ENCODE measurements at places on chromosomes 11 and 22.

DNA sequence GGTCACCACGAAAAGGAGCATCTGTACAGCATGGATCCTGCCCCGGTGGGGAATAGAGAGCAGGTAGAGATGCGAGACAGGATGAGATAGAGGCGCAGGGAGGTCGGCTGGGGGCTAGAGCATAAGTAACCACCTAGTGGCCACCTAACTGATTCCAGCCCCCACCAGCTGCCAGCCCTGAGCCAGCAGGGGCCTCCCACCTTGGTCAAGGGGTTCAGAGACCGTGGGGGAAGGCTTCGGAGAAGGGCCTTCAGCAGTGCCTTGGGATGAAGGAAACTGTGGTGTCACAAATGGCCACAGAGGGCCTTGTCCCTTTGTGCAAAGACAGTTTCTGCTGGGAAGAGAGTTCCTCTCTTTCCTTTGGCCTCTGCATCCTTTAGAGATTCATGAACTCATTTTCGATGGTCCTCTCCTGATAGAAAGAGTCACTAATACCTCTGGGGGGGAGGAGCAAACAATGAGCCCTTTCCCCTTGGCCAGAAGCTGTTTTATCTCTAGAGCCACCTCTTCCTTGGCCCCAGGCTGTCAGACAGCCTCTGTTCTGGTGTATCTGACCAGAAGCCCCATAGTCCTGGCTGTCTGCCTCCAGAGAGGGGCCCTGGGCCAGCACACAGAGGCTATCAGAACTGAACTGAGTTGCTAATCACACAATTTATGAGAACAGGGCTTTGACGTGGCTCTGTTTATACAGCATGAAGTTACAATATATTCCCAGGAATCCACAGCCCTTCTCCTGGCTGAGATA lies 146.0 kb downstream of the PARVA start:
- DNase-seq = no peak

DNA sequence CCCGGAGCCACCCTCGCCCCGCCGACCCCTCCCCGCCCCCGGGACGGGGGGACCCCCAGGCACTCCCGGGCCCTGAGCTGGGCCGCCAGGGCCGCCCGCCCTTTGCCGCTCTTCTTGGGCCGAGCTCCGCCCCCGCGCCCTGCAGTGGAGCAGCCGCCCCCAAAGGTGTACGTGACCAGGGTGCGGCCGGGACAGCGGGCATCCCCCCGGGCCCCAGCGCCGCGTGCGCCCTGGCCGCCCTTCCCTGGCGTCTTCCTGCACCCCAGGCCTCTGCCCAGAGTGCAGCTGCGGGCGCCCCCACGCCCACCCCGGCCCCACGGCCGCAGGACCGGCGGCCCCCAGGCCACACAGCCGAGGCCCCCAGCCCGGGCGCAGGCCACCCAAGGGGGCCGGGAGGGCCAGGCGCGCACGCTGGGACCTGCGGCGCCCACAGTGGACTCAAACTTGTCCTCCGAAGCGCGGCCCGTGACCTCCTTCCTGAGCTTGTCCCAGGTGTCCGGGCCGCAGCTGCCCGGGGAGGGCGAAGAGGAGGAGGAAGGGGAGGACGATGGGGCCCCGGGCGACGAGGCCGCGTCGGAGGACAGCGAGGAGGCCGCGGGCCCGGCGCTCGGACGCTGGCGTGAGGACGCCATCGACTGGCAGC lies 7.4 kb downstream of the B4GALNT4 start:
- DNase-seq = no peak

DNA sequence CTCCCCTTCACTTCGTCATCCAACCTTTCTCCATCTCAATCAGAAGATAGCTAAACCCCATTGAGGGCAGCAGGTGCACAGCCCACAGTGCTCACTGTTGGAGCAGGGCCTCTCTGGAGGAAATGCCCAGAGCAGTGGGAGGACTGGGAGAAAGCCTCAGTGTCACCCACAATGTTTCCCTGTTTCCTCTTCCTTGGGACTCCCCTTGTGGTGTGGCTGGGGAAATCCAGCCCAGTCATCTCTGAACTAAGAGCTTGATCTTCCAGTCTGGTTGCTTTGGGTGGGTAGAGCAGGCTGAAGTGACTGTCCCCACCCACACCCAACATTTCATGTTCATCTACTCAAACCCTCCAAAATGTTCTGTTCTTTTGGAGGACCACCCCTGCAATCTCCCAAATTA lies 29.8 kb upstream of the EED start:
- no peak for DNase-seq

GRCh38 chr11:74755395-74755995 lies 6.8 kb downstream of the RNF169 start:
- no peak for DNase-seq

DNA sequence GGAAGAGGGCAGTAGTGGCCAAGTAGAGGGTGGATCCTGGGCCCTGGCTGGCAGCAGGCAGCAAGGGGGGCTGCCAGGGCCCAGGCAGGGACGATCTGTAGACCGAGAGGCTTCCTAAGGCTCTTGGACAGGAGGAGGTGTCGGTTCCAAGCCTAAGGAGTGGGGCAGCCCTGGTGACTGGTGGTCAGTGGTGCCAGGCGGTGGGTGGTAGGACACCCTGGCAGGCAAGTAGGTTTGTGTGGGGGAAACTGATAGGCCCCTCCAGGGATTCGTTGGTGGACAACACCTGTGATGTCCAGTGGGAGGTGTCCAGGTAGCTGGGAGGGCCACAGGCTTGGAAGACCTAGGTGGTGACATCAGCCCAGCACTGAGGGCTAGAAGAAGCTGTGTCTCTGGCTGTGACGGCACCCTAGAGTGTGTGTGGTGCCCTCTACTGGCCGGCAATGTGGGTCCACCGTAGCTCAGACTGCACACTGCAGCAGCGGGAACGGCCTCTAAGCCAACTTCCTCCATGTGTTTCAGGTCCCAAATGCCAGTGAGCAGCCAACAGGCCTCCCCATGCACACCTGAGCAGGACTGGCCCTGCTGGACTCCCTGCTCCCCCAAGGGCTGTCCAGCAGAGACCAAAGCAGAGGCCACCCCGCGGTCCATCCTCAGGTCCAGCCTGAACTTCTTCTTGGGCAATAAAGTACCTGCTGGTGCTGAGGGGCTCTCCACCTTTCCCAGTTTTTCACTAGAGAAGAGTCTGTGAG lies 9.4 kb upstream of the SAMM50 start:
- DNase-seq = no peak

GRCh38 chr11:113385749-113386148 lies 1.8 kb upstream of the ANKK1 start:
- no peak for DNase-seq

- DNase-seq = no peak
Measured at GRCh38 chr22:44659140-44659539, 42.9 kb upstream of the PRR5 start.

DNA sequence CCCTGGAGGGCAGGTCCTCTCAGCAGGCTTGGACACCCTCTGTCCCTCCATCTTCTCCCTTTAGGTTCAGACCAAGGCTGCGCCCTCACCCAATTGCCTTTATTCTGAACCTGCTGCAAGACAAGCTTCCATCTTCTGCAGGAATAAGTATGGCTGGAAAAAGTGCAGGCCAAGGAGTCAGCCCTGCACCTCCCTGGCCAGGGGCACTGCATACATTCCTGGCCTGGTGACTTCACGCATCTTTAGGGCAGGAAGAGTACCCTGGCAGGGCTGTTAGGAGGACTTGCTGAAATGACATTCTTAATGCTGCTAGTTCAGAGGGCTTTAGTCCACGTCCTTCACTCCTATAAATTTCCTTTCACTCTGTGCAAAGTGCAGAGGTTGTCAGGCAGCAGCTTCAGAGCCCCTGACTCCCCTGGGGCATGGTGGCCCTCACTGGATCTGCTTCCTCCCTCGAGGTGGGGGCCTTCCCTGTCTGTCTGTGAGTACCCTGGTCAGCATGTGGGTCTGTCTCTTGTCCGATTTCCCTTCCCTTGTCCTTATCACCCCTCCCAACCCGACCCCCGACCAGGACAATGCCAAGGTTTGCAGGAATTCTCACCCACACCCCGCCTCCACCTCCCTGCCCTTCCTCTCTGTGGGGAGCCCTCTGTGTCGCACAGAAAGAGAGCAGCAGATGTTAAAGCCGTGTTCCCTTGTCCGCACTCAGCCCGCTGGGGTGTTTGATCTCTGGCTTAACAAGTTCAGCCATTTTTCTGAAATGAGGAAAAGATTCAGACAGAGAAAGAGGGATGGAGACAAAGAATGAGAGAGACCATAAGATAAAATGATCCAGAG lies 124.5 kb upstream of the SYT13 start:
- no peak for DNase-seq

DNA sequence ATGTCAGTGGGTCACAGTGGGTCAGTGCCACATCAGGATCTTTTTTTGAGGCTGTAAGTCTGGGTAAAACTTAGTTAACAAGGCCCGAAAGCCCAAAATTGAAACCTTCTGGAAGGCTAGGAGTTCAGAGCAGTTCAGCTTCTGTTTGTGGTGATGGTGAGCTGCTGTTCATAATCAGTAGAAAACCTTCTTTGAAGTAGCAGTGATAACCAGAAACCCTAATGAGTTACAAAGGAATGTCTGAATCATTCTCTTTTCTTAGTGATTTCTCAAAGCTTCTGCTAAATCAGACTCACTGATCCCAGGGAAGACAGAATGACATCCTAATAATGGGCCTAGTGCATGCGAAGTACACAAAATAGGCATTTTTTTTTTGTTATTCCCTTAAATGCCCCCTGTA lies 124.7 kb downstream of the PARVA start:
- DNase-seq = no peak

DNA sequence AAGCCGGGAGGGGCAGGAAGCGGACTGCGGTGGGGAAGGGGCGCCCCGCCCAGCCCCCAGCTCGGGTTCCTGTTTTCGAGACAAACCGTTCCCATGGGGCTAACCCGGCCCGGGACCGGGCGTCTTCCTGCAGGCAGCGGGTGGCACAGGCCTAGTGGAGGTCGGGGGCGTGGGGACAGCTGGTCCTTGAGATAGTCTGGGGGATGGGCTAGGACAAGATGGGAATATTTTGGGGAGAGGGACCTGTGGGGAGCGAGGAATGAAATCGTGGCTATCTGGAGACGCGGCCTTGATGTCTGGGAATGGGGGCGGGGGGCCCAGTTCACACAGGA lies 1.2 kb upstream of the RASGRP2 start:
- no peak for DNase-seq
